ENCODE measurements at places on chromosomes 6 and 20.

- no peak for DNase-seq
These were observed 292.8 kb downstream of the FRK start for GRCh38 chr6:115767931-115768330.

- no peak for DNase-seq
These were observed 75.7 kb downstream of the BMP7 start for GRCh38 chr20:57190536-57191264.

DNA sequence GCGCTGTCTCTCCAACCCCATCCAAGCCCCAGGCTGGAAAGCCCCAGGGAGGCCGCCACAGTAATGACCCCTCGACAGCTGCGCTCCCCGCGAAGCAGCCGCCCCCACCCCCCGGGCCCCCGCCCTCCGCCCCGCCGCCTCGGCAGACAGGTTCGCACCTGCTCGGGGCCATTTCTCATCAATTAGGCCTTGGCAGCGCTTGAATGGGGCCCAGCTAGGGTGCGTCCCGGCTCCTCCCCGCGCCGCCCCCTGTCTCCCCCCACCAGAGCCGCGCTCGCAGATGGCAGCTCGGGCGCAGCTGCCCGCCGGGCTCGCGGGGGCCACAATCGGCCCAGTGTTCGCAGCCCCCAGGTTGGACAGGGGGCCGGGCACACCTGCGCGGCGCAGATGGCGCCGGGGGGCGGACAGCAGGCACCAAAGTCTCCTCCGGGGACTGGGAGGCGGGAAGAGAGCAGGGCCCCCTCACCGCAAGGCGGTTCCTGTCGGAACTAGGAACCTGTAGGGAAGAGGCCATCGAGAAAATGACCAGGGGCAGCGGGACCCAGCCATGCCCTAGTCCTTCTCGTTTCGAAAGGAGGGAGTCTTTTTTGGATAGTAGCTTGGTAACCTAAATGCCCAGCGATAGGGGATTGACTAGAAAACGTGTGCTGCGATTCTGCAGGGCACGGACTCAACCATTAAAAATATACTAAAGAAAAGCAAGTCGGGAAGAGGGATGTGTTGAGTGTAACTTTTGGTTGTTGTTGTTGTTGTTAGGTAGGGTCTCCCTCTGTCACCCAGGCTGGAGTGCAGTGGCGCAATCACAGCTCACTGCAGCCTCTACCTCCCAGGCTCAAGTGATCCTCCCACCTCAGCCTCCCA lies 83.2 kb upstream of the EYA2 start:
- peak; percentile 81 for DNase-seq

DNA sequence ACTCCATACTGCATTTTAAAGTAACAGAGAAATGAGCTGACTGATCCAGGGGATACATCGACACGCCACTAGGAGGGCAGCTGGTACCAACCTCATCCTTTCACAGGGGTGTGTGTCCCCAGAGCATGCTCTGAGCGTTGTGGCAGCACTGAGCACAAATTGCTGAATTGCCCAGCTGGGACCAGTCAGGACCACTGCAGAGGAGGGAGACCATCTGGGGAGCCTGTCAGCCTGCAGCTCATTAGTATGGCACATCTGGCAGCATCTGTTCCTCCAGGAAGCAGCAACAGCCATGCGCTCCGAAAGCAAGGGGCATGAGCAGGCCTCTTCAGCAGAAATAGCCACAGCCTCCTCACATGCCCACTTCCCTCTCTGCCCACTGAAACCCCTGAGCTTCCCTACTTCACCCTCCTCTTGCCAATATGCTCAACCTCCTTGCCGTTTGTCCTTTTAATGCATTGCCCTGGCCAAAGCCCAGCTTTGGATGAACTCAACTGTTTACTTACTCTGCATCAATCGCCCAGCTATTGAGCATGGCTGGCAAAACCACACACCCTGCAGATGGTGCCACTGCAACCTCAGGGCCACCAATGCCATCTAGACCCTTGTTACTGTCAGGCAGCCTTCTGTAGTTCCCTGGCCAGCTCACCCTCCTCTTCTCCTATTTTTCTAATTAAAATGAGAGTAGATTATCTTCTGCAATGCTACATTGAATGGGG lies 77.6 kb upstream of the NEDD9 start:
- peak; percentile 64 for DNase-seq

GRCh38 chr6:22632581-22633145 lies 63.3 kb downstream of the HDGFL1 start:
- no peak for DNase-seq

GRCh38 chr6:53382421-53382820 lies 33.7 kb upstream of the ELOVL5 start:
- no peak for DNase-seq

DNA sequence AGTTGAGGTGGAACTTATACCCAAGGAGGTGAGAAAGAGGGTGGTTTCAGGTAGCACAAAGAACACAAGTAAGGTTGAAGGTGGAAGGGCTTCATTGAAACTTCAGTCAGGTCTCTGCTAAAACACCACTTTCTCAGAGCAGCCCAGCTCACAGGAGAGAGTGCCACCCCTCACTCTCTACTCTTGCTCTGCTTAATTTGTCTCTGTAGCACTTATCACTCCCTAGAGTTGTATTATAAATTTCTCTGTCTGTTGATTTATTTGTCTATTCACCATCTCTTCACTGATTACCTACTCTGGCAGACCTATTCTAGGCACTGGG lies 353.8 kb upstream of the CNR1 start:
- no peak for DNase-seq

DNA sequence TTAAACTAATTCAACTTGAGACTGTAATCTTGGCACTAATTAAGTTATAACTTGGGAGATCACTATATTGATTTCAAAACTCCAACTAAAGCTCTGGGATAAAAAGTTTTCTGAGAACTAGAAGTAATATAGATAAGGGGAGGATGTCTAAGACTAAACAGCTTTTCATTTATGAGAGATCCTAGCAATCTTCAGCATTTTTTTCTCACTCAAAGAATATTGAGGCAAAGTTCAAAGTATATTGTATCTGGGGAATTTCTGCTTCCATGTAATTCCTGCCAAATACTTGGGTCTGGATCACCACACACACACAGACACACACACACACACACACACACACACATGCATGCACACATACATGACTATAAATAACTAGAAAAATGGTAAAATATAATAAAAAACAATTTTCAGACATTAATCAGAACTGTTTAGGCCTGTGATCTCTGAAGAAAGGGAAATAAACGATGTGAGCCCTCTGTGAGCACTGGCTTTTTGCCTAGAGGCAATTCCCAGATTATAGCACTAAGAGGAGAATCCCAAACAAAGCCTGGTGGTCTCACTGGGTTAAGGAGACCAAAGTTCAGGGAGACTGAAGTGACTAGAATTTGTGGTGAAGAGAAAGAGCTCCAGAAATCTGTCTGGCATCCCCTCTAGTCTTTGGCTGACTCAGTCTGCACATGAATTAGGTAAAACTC lies 92.8 kb downstream of the ADAT2 start:
- DNase-seq = peak; percentile 21

DNA sequence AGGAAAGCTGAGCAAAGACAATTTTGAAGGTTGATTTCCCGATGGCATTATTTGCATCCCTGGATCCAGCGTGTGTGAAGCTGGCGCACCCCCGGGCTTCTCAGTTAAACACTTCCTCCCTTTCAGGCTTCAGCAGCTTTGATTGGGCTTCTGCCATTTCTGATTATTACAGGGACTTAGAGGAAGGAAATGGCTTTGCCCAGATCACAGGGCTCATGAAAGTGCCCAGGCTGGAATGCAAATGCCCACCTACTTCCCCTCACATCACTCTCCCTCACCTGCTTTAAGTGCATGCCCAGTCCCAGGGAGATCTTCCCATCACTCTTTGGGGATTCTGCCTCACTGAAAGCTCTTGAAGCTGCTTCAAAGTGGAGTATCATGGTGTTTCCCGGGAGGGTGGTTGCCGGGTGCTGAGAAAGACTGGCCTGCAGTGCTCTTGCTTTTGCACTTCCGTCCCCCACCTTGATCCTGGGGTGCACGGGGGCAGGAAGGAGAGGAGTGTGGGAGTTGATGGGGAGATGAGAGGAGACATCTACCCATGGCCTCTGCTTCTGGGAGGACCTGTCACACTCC lies 28.3 kb downstream of the PHACTR3 start:
- DNase-seq = no peak
